Adrenal gland (tissue), 19 donors: ENCODE measurements at places on chromosomes 7 and 10. TPM values are rescaled to one million over a fixed set of nuclear protein-coding genes. Genes with fewer than 3 reads are reported as not detected.

- no peak for DNase-seq
Measured at GRCh38 chr7:116770941-116771340, 91.4 kb upstream of the CAPZA2 start.

The ZP3 gene
- 9.8 TPM for polyA plus RNA-seq

DNA sequence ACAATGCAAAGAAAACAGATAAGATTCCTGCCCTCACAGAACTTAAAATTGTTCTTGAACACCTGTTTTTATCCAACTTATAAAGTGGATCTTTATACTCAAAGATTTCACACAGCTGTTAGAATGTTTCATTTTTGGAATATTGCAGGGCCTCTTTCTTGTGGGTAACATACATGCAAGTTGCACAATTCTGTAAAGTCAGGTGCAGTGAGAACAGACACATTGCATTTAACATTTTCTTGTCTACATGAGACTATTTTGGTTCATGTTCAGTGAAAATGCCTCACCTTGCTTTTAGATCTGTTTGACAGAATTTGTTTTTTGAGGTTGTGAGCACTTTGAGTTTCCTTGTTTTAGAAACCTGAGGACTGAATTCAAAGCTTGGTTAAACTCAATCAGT, 707.8 kb downstream of the SUGCT start:
- DNase-seq: no peak

- no peak for DNase-seq
Measured at GRCh38 chr10:80614576-80615416, 77.1 kb downstream of the SH2D4B start.

- no peak for DNase-seq
Measured at GRCh38 chr10:54262726-54263125, 538.3 kb downstream of the PCDH15 start.

DNA sequence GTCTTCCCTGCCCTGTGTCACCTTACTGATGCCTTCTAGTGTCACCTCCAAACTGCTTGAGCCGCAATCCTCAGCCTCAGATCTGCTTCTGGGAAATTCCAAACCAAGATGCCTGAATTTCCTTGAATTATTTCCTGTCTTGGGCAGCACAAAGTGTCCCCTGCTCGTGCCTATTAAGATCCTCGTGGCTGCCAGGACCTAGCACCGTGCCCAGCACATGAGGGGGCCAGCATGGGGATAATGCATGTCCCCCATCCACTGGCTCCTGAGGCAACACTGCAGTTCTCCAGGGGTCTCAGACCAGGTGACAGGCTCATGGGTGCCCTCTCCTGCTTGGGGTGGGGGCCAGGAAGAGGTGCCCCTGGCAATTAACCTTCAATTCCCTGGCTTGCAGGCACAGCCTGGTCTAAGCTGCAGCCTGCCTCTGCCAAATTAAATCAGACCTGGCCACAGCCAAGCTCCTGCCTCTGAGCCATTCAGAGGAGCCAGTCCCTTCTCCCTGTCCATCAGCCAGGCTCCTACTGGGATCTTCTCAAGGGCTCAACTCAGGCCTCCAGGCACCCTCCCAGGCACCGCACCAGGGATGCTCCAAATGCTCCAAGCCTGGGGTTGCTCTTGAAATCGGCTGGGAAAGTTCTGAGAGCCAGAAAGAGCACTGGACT, 146.6 kb downstream of the SH3PXD2A start:
- no peak for DNase-seq
